Osteocyte (in vitro differentiated cells): ENCODE measurements at places on chromosomes 1 and 21.
A peak's percentile ranks its signal among the peaks of the same experiment; 100 is the strongest.

DNA sequence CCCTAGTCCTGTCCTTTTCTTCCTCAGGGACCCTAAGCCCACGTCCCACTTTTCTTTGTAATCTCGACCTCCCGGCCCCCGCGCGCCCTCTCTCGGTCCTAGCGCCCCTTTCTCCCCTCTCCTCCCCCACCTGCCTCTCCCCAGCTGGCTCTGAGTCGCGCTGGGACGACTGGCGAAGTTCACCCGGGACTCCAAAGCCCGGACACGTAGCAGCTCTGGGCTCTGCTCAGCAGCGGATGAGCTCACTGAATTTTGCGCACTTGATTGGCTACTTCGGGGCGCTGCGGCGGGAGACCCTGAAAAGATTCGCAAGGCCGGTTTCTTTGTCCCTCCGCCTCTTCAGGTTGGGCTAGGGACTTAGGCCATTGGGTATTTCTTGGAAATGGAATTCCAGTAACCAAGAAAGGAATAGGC lies 16.3 kb upstream of the ACKR1 start:
- DNase-seq: peak; percentile 53

- DNase-seq: no peak
These were observed 4.1 kb downstream of the HHIPL2 start for GRCh38 chr1:222543817-222544216.

GRCh38 chr1:46413596-46413985 lies 19.5 kb downstream of the FAAH start:
- DNase-seq: no peak

GRCh38 chr1:24621121-24621520 lies 22.0 kb upstream of the SRRM1 start:
- peak; percentile 23 for DNase-seq

- DNase-seq: peak; percentile 65
These were observed 159.0 kb upstream of the COL6A1 start for GRCh38 chr21:45822429-45823099.

DNA sequence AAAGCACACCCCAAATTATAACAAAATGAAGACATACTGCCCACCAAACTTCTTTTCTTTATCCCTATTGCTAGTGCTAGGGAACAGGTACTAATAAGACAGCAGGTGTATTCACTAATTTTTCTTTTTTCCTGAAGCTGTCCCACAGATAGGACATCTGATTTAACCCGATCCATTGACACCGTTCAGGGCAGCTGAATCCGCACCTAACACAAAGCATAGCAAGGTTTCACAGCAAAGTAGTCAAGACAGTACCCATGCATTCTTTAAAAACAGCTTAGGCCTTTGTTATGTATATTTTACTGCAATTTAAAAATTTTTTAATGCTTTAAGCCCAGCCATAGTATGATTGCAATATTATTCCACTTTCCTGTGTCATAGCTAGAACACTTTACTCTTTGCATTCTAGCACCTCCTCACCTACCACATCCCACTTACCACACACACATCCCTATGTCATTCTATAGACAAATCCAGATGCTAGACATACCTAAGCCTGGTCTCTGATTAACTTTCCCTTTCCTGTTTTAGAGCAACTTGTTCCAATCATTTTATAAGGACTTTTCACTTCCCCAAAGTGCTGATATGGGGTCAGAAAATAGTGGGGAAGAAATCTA lies 40.4 kb downstream of the GATAD2B start:
- DNase-seq: no peak

- no peak for DNase-seq
These were observed 15.2 kb downstream of the LRRN2 start for GRCh38 chr1:204670152-204670927.

DNA sequence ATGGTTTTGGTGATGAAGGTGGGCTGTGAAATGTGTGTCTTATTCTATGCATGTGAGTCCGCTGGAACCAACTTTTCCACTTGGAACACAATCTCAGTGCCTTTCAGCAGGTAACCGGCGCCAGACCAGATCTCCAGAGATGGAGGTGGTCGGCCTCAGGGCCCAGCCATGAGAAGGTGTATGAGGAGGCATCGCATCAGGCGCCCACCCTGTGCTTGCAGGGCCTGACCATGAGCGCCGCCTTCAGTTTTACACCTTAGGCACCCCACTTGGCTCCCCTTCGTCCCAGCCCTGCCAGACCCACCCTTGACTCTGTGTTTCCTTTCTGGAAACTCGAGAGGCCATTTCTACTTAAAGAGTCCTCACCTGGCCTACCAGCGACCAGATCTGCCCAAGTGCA lies 48.6 kb upstream of the ATF3 start:
- DNase-seq: no peak

DNA sequence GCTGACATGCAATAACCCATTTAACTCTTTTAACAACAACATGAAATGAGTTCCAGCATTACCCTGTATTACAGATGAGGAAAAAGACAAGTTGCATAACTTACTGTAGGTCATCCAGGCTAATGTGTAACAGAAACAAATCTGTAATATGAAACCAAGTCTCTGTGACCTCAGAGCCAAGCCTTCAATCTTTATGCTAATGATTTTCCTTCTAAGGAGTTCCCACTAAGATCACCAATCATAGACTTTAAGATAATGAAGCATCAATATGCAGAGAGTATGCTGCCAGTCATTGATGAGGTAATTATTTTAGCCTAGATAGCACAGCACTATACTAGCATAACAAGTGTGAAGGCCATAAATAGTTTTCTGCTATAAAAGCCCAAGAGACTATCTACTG lies 35.6 kb upstream of the RNPC3 start:
- no peak for DNase-seq

GRCh38 chr1:179146476-179146875 lies 64.6 kb downstream of the TOR3A start:
- DNase-seq: no peak

- no peak for DNase-seq
These were observed 11.2 kb downstream of the SFT2D2 start for GRCh38 chr1:168236836-168237611.

GRCh38 chr1:209102120-209102519 lies 481.4 kb upstream of the CAMK1G start:
- no peak for DNase-seq
